NCI-H187 treated with DMSO at 0.1 percent for 48 hours (cell line): ENCODE measurements at places on chromosomes 3 and 15.

- no peak for DNase-seq
Observed at GRCh38 chr3:148763986-148764935, 63.4 kb upstream of the CPB1 start.

DNA sequence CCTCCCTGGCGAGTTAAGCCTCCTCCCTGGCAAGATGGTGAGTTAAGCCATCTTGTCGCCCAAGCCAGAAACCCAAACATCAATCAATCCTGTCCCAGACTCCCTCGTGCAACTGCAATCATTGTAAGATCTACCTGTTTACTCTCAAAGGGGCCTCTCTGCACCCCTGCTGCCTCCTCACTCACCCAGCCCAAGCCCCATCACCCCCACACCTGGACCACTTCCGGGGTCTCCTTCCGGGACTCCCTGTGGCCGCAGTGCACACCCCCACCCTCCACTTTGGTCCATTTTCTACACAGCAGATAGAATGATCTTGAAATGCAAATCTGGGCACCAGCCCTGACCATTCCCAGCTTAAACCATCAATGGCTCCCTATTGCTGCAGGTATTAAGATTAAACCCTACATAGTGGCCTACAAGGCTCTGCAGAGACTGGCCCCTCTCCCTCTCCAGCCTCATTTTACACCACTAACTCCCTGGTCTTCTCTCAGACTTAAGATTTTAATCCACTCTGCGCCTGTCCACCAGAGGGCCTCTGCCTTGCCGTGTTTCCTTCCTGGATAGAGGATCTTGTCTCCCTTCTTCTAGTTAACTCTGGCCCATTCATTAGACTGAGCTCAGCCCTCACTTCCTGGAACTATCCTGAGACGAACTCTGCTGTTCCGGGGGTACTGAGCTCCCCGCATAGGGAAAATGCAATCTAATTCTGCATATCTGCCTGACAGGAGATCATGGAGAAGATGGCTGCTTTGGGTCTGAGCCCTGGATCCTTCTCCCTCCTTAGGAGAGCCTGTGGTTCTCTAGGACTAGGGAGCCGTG lies 41.9 kb upstream of the SLC6A1 start:
- no peak for DNase-seq

GRCh38 chr3:52848617-52849016 lies 13.8 kb upstream of the MUSTN1 start:
- no peak for DNase-seq

DNA sequence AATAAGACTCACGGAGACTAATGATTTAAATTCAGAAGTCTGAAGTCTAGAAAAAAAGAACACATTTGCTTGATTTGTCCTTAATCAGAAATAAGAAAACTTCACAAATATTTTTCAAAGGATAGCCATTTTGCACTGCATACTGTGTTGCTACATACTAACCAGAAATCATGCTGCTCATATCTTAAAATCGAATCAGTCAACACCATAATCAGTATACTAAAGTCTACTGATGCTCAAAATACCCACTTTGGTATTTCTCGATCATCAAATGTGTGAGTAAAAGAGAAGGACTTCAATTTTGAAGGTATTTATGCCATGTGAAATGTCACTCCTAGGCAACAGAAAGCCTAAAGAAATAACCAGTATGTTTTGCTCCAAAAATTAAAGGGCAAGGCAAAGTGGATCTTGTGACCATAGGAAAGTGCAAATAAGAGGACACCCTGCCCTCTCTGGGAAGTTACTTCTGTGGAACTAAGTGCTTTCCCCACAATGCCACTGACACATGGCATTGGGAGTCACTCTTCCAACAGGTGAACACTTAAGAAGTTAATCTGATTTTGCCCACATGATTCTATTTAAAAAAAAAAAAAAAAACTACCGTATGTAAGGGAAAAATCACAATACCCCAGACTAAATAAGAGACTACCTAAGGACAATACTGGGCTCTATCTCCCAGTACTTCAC lies 2.7 kb downstream of the LRIG1 start:
- no peak for DNase-seq

- no peak for DNase-seq
Observed at GRCh38 chr15:90203922-90204321, 2.8 kb downstream of the SEMA4B start.

GRCh38 chr3:32685543-32686185 lies 676 bp downstream of the CNOT10 start:
- DNase-seq = no peak

DNA sequence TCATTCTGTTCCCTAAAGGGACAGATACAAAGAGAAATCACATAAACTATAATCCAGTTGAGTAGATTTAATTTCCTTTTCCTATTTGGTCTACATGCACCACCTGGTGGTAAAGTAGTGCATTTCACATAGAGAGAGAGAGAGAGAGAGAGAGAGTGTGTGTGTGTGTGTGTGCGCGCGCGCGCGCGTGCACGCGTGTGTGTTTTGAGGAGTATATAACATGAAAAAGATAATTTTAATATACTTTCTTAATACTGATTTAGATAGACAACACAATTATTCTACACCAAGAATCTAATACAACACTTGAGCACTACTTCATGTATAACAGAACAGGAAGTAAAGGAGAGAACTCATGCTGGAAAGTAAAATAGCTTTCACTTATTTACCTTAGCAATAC lies 1.1 kb upstream of the FGF7 start:
- no peak for DNase-seq

GRCh38 chr3:170949211-170949610 lies 40.8 kb upstream of the EIF5A2 start:
- DNase-seq = no peak

DNA sequence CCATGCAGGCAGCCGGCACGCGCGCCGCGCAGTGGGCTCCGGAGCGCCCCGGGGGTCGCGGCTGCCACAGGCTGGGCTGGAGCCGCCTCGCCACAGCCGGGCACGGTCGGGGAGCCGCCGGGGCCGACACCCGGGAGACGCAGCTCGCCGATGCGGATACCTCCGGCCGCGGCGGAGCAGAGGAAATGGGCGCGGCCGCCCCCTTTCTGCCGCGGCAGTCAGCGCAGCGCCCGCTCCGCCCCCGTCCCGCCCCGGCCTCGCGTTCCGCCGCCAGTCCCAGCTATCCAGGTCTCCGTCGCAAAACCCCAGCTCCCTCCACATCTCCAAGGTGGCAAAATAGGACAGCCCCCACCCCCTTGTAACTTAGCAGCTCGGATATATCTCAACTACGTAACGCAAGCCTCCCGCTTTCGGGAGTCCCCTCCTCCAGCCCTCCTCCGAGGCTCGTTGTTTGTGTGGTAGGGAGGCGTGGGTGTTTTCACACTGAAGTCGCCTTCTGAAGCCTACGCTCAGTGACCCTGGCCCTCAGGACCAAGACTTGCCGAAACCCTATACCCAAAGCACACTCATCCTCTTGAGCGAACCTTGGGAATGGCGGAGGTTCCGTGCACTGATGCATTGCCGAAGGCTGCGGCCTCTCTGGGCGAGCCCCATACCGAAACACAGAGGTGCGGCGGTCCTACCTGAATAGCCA lies at the start of gene SH3BP5:
Gene SH3BP5 (minus strand): TSS at position 182 of the 694 bp plus-strand sequence. CDS start 178 bp downstream, at position 4.
- DNase-seq = no peak

DNA sequence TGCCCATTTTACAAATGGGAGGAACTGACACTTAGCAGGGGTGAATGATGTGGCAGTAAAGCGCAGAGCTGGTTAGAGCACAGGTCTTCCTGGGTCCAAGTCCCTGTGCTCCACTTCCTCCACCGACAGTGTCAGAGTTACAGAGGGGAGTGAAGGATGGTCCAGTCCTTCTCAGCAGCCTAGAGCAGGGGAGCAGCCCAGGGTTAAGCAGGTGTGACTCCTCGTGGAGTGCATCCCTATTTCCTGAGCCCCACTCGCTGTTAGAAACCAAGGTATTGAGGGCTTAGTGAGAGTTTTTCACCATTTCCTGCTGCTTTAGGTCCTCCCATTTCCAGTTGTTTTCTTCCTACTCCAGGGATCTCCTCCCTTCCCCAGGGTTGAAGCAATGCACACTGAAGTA lies 75.4 kb downstream of the GHSR start:
- no peak for DNase-seq
